ENCODE measurements at places on chromosomes 4 and X.

DNA sequence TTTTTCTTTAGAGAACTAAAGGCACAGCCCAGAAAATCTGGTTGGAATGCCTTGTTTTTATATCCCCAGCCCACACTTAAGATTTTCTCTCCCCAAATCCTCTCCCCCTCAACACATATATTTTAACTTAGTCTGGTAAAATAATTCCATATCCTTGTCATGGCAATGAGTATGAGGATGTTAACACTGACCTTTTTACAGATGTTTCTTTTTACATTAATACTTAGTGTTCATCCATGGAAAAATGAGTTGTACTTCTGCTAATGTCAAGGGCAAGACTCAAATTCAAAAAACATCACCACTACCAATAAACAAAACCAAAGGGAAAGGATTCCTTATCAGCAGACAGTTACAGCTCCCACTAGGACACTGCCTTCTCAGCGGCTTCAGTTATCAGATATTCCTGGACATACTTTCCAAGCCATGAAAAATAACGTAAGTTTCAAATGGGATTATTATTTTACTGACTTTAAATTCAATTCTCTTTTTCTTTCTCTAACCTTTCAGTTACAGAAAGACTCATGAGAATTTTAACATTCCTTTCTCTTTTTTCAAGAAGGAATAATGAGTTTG lies 83.3 kb downstream of the RASL11B start:
- DNase-seq, result no peak

GRCh38 chr4:14237911-14238310 lies 610.4 kb upstream of the BOD1L1 start:
- DNase-seq, result no peak

GRCh38 chr4:75566911-75567310 lies 11.0 kb downstream of the ODAPH start:
- no peak for DNase-seq

DNA sequence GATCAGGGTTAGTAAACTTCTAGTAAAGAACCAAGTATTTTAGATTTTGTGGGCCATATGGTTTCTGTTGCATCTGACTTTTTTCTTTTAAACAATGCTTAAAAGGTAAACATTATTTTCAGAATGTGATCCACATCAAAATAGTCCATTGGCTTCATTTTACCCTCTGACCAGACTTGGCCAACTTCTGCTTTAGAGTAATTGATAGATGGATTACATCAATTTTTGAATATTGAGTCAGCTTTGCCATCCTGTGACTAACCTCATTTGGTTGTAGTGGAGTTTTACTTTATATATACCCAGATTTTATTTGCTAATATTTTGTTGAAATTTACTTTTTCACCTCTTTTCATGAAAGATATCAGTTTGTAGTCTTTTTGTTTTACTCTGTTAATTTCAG lies 559.8 kb downstream of the TLL1 start:
- no peak for DNase-seq

GRCh38 chr4:37889849-37890800 lies 759 bp upstream of the TBC1D1 start:
- peak; percentile 31 for DNase-seq

DNA sequence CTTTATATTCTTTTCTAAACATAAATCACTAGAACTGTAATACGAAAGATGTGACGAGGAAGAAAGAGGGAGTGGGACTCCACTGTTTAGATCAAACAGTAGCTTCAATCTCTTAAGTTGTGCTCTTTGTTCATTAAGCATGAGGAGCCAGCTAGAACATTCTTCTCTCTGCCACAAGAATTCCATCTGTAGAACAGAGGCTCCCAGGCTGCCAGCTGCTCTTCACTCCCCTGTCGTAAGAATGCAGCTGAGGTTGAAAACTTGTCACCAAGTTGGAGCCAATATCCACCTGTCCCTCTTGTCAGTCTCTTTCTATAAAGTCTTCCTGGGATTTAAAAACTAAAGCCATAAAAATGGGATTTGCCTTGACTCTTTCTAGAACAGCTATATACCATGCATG lies 65.0 kb upstream of the SEC24B start:
- DNase-seq, result no peak

GRCh38 chr4:63786171-63786570 lies 623.1 kb downstream of the TECRL start:
- DNase-seq, result no peak

DNA sequence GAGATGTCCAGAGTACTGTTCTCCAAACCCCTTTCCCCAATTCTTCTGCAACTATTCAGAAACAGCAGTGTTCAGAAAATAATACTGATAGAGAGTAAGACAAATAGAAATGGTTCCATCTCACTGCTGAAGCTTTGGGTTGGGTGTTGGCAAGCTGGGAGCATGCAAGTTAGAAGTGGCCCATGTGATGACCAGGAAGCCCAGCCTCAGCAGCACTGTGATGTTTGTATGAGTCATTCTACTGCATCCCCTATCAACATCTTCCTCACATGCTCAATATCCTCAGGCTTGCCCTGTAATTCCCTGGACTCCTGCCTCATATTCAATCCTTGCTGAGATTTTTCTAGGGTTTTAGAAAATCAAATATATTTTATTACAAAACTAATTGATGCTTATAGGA lies 96.5 kb downstream of the CHRDL1 start:
- DNase-seq, result no peak

DNA sequence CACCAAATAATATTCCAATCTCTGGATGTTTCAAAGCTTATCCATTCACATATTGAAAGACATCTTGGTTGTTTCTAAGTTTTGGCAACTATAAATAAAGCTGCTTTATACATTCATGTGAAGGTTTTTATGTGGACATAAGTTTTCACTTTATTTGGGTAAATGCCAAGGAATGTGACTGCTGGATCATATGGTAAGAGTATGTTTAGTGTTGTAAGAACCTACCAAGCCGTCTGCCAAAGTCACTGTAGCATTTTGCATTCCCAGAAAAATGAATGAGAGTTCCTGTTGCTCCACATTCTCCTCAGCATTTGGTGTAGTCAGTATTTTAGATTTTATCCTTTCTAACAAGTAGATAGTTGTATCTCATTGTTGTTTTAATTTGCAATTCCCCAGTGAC lies 1047.7 kb downstream of the C4orf33 start:
- no peak for DNase-seq

DNA sequence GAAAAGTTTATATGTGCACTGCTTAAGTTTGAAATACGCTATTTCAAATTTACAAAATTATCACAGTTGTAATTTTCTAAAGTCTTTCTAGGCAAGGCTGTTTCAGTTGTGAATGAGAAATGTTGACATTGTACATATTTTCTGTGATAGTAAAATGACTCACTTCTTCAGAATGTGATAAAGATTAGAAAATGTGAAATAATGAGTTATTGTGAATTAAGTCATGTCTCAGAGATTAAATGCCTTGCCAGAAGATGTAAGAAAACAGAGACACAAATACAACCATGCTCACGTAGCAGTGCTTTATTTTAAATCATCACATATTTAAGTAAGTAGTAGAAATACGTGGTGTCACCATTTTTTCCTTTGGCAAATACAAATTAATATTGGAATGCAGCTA lies 768 bp downstream of the CLCN4 start:
- DNase-seq, result no peak

GRCh38 chrX:103742339-103742738 lies 31.6 kb downstream of the TMEM31 start:
- no peak for DNase-seq
